ENCODE measurements at places on chromosomes 11 and 22.

DNA sequence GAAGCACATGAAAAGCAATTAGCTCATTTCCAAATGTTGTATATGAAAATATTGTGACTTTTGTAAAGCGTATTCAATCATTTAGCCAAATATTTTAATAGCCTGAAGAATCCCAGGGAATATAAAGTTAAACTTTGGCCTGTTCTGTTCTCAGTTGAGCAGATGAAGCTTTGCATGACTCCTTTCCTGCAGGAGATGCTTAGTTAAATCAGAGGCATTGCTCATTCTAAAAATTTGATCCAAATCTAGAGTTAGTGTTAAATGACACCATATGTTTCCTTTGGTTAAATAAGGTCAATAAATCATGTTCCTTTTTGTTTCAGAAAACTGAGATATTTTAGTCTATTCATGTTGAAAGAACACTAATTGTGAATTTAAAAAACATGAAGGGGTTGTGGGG lies 51.2 kb upstream of the BIRC3 start:
- DNase-seq, result no peak

GRCh38 chr11:78961937-78962701 lies 387.5 kb upstream of the NARS2 start:
- peak; percentile 97 for DNase-seq

DNA sequence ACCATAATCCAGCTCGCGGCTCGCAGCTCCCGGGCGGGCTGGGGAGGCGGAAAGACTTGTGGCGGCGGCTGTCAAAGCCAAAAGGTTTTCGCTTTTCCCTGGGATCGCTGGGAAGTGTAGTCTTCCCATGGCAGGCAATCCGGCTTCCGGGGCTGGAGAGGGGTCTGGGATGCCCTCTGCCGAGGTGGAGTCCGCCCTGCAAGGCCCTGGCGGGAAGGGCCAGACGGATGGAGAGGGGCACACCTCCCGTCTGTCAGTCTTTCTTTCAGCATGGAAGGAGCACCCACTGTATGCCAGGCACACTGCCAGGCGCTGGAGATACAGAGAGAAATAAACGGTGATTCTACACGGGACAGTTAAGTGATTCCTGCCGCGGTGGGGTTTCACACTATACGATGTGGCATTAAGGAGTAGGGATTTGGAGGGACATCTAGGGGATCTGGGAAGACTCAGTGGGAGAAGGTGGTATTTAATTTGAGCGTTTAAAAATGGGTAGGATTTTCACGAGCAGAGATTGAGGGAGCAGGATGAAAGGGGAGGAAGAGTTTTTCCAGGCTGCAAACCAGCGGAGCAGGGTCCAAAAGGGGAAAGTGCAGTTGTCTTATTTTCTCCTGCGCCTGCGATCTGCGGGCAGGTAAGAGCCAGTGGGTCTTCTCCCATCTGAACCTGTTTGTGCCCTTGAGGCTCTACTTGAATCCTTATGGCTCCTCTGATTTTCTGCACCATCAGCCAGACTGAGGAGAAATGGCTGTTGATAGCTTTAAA lies at the start of gene BACE1:
Gene BACE1 (minus strand): TSS at position 60 of the 765 bp plus-strand sequence. CDS start 461 bp downstream, outside the sequence.
- peak; percentile 90 for DNase-seq

DNA sequence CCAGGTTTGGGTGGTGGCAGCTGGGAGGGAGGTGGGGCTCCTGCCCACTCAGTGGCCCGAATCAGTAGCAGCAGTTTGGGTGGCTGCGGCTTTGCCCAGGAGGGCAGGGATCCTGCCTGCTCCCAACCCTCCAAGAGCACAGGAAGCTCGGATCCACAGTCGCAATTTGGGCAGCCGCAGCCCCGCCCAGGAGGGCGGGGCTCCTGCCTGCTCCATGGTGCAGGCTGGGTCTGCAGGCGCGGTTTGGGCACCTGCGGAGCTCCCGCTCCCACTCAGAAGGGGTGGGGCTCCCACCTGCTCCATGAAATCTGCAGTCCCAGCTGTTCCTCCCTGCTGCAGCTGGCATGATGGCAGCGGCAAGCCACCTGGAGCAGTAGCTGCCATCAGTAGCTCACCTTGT lies 38.1 kb upstream of the CALCB start:
- DNase-seq, result peak; percentile 6

DNA sequence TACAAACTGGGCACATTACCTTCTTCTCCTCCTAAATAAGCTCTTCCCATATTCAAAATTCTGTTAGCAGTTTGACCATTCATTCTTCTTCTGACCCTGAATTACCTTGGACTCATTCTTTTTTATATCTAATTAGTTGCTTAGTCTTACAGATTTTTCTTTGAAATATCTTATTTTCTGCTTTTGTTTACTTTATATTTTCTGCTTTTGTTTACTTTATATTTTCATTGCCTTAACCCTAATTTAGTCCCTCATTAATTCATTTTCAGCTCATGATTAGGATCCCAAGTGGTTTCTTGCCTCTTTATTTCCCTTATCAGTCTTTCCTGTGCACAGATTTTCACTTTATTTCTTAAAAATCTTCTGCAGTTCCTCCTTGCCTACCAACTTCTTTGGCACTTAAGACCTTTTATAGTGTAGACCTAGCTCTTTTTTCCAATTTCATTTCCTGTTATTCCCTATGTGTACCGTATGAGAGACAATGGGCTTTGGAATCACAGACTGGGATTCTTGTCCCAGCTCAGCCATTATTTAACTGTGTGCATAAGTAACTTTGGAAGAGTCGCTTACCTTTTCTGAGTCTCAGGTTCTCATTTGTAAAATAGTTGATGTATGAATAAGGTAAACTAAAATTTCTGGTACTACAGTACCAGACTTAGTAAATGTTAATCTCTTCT lies 39.2 kb downstream of the SIK2 start:
- no peak for DNase-seq

GRCh38 chr11:64934682-64935358 lies 873 bp downstream of the GPHA2 start:
- no peak for DNase-seq

DNA sequence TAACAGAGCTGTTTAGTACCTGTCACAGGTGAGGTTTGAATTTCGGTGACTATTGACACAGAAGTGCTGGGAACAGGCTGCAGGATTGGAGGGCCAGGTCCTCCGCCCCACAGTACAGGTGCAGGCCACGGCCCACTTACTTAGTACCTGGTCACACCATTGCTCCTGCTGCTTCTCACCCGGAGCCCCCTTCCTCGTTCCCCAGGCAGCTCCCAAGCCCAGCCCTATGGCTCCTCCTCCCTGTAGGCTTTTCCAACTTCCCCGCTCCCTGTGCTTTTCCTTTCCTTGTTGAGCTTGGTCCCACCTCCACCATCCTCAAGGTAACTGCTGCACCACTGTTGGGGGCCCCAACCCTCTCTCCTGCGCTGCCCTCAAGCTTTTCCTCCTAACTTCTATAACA lies 27.9 kb upstream of the ANO1 start:
- DNase-seq, result no peak

DNA sequence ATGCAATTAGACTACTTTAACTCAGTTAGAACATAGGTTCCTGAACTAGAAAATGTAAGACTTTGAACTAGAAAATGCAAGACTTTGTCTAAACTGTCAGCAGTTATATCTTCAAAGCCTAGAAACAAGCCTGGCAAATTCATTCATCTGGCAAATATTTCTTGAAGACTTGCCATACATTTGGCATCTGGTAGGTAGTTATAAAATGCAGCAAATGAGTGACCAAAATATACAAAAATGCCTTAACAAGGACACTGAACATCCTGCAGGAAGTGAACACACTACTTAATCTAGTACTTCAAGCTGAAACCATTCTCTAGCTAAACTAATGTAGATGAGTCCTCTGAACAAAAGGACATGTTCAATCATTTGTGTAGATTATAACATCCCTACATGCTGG lies 84.7 kb upstream of the SCUBE2 start:
- no peak for DNase-seq

DNA sequence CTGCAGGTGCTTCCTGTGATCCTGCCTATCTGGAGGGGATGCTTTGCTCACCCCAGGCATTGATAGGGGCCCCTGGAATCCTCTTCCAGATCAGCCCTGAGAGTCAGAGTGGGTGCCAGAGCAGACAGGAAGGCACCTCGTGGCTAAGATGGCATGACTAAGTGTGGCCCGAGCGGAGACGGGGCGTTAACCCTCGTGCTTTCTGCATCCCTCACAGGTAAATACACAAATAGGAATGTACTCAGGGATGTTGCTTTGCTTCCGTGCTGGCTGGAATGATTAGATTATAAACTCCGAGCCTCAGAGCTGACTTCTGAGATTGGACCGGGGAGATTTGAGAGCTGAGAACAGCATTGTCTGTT lies 312.7 kb upstream of the B3GAT1 start:
- DNase-seq, result no peak

DNA sequence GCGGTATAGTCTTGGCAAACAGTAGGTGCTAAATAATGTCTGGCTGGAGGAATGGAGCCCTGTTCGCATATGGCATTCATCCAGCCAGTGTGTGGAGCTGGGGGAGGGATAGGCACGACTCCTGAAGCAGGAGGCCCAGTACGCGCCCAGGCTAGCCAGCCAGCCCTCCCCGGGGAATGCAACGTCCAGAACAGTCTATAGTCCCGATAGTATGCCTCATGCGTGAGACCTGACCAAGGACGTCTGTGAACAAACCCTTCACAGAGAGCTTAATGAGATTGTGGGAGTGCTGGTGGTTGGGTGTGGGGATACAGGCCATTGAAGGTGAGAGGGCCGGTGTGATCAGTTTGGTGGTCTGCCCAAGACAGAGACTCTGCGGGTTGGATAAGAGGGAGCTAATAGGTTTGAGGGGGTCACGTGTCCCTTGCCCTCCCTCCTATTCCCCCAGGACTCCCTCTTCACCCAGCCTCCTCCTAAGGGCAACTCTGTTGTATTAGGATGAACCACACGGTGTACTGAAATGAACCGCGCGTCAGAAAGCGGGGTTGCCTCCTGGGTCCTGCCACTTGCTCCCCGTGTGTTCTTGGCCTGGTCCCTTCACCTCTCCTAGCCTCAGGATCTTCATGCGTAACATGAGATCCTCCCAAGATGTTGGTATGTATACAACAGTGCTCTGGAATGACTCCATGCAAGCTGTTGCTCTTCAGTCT lies 987 bp upstream of the GRIK4 start:
- no peak for DNase-seq

DNA sequence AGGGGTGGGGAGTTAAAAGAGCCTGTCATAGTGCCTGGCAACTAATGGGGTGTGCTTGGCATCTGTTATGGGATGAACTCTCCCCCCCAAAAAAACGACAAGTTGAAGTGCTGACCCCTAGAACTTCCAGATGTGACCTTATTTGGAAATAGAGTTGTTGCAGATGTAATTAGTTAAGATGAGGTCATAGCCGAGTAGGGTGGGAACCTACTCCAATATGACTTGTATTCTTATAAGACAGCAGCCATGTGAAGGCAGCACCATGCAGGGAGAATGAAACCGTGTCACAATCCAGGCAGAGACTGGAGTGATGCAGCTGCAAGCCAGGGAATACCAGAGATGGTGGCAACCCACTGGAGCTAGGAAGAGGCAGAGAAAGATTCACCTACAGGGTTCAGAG lies 394.5 kb downstream of the TENM4 start:
- no peak for DNase-seq

DNA sequence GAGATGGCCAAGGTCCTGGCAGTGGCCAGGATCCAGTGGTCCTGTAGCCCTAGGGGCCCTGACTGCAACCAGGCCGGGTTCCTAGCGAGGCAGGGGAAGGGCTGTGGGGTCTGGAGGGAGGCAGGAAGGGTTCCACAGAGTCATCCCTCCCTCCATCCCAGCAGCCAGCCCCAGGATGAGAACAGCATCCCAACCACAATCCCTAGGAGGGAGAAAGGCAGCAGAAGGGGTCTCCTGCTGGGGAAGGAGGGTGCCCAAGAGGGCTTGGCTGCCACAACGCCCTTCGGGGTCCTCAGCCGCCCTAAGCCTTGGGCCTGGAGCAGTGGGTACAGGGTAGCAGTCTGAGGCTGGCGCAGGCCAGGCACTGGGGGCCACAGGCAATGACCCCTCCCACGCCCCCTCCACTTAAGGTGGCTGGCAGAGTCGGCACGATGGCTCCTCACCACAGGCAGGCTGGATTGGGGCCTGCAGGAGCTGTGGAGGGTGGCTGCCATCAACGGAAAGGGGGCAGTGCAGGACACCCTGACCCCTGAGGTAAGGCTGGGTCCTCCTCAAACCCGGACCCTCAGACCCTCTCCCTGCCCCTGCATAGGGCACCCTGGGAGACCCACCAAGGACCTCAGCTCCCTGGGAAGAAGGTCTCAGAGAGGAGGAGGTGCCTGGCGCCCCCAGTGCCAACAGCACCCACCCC lies 7.2 kb downstream of the SLC22A12 start:
- no peak for DNase-seq

GRCh38 chr22:41106122-41106968 lies 14.0 kb downstream of the EP300 start:
- DNase-seq, result no peak

- peak; percentile 70 for DNase-seq
These were observed 19.2 kb downstream of the NECTIN1 start for GRCh38 chr11:119709638-119710346.

- DNase-seq, result no peak
These were observed 117.8 kb downstream of the C11orf91 start for GRCh38 chr11:33582636-33583325.

DNA sequence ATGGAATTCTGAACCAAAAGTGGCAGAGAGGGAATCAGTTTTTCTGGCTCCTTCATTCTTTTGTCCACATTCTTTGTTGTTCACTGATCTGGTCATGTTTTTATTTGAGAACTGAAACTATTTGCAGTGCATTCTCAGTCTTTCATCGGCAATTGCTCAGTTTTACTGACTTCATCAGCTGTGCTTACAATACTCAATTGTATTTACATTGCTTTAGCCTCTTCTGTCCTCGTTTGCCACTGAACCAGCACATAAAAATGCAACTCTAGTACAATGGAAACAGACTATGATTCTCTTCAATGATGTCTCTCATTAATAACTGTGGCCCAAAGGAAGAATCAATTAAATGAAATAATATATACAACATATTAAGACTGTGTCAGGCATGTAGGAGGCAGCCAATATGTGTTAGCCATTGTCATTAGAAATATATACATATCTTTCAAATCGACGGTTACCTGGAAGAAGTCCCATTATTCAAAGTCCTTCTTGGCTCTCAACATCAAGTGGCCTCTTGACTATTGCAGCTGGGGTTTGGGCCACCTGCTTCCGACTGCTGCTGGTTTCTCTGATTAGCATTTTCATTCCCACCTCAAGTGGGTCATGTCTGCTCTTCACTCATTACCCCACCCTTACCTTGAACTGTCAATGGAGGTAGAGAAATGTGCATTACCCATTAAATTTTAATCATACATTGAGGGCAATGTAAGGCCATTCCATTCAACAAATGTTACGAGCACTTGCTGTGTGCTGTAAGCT lies 600.1 kb downstream of the INSC start:
- peak; percentile 99 for DNase-seq

DNA sequence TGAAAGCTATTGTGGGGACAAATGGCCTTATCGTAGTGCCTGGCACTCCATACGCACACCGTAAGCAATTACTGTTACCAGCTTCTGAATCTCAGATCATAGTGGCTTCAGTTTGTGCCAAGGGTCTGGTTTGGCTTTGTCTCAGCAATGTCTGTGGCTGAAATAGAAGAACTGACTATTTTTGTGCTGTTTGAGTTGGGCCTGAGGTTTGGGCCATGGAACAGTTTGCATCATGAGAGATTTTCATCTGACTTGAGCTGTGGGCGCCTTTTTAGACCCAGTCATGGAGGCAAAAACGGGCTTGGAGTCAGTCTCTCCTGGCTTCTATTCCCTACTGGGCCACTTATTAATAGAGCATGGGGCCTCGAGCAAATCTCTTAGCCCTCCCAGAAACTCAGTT lies 121.1 kb upstream of the CRYBB3 start:
- DNase-seq, result no peak

Data from NCI-H1417 (cell line).